ENCODE measurements at places on chromosomes 7 and 10.

DNA sequence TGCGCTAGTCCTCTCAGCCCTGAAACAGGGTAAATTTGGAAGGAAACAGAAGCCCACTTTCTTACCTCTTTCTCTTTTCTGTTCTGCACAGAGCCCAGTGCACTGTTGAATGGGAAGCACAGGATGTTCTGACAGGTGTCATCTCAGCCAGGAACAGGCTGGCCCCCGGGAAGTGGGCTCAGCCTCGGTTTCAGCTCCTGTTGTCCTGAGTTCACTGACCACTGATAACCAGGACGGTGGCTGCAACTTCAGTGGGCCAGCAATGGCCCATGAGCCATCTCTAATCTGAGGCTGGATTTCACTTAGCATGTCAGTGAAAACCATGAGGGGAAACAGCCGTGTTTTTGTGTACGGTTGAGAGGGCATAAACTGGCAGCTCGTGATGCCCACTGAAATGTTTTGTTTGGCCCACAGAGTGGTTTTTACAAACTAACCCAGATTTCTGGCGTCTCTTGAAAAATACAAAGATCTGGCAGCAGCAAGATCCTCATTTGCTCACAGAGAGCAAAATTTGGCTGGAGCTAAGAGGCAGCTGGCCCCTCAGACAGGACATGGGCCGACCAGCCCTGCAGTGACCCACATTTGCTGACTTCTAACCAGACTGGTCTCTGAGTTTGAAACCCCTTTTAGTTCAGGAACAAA is 455.9 kb downstream of the PAXIP1 start:
- no peak for DNase-seq

DNA sequence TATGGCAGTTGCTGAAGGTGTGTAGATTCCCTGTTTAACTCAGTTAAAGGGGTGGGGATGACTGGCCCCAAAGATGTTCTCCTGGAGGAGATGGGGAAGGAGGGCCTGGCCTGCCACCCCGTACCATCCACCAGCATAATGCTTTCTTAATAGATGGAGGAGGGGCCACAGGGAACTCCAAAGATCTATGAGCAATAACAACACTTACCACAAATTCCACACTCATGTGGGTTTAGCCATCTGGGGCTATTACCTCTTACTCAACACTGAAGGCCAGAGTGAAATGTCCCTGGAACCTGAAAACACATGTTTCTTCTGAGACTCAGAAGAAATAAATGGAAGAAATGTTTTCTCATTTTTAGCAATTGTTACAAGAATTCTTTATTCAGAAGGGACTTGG is 259.0 kb downstream of the CXCL12 start:
- no peak for DNase-seq

DNA sequence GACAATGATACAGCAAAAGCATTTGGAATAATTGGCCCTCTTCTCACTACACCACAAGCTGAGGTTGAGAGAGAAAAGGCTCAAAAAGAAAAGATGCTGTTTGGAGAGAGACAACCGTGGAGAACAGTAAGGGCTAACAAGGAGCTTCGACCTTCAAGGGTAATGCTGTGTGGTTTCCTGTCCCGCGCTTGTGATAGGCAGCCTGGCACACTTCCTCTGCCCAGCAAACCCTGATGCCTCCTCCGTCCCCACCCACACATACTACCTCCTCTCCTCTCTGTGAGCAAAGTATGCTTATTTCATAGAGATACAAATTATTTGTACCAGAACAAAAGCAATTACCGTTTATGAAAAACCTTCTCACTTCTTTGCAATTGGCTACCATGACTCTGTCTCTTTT is 755.4 kb downstream of the KCNMA1 start:
- no peak for DNase-seq

DNA sequence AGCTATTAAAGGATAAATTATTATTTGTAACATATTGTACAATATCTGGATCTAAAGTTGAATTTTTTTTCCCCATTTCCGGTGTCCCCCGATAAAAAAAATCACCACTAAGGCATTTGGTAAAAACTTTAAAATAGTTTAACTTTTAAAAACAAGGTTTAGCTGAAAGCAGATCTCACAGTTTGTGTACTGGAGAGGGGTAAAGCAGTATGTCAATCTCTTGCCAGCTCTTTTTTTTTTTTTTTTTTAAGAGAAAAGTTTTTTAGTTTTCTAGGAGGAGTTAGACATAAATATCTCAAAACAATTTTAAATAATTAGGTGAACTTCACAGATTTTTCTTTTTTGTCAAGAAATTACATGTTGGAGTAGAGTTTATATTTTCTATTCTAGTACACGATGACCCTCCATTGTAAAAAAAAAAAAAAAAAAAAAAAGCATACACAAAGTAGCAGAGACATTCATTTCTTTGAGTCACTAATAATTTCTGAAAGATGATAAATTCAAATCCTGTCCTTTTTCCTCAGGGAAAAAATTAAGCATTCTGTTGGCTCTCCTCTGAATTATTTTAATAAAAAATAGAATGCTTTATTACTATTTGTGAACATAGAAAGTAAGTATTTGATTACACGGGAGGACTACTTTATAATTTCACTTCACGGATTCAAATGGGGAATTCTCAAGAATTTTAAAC is 1.9 kb upstream of the HBP1 start:
- no peak for DNase-seq

DNA sequence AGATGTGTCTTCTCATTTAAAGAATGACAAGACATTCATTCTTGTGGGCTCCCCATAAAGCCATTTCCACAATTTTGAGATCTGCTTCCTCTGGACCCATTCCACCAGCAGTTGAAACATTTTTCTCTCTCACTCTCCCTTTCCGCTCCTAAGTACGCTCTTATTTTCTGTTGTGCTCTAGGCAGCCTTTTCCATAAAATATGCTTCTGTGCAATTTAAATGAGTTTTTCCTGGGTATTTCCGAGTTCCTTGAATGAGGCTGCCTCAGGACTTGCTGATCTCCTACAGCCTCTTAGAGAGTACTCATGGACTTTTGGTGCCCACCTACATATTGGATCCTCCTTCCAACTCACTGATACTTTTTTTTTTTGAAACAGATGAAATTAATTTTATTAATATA is 23.6 kb upstream of the AKR1D1 start:
- DNase-seq = no peak

- no peak for DNase-seq
Measured at GRCh38 chr7:71424166-71425035, 292.5 kb downstream of the GALNT17 start.

GRCh38 chr7:154584352-154585252 is 418.3 kb downstream of the PAXIP1 start:
- DNase-seq = no peak

- no peak for DNase-seq
Measured at GRCh38 chr7:151867912-151868311, 9.0 kb downstream of the PRKAG2 start.

DNA sequence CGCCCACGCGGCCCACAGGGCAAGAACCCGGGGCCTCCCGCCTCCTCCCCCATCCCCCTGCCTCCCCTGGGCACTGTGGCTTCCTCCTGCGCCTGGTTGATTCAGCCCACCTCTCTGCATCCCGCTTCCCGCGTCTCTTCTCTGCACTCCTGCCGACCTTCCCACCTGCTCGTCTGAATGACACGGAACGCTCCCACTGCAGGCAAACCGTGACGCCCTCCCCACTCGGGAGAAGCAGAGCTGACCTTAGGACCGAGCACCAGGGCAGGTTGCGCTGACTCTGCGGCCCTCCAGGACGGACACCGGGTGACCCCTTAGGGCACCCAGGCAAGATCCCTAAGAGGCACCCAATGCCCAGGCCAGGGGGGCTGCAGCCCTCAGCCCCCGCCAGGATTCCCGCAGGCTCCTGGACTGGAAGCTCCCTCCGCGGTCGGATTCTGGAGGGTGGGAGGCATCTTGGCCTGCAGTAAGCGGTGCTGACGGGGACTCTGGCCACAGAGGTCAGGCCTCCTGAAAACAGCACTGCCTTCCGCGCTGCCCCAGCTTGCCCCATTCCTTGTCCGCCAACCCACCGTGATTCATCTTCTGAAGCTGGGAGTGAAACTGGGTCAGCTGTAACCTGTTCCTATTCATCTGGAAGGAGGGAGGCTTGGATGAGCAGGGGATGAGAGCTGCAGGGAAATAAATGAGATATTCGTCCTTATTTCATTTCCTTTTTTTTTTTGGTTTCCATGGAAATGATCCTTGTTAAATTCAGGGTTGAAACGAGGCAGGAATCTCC is 990 bp downstream of the CALML3 start:
- DNase-seq = no peak

- DNase-seq = no peak
Measured at GRCh38 chr10:48958598-48959190, 19.1 kb upstream of the LRRC18 start.

DNA sequence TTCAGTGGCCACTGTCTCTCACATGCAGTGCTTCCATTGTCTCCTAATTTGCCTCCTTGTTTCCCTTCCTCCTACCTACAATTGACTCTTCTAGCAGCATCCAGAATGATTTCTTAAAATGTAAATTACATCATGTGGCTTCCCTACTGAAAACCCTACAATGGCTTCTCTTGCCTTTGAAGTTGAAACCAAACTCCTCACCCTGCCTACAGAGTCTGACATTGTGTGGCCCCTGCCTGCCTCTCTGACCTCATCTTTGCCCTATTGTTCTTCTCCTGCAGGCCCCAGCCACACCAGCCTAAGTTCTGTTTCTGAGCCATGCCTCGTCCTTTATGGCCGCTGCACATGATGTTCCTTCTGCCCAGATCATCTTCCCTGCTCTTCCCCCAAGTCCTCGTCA is 35.8 kb upstream of the CDK1 start:
- no peak for DNase-seq

DNA sequence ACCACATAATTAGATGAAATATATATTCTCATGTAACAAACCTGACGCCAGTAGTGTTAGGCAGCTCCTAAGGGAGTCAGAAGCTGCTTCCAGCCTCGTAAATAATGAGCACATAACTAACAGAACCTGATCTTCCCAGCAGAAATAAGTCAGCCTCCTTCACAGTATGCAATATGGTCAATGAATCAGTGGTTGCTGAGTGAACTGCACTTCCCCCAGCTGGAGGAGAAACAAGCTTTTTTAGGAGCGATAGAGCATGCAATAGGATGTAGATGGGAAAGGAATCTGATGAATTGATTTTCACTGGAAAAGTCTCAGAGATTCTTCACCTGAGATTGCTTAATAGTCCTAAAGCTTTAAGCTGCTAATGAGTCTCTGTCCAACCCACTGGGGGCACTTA is 337.2 kb upstream of the LRGUK start:
- no peak for DNase-seq

GRCh38 chr10:104415526-104416165 is 62.0 kb downstream of the CFAP58 start:
- DNase-seq = no peak

DNA sequence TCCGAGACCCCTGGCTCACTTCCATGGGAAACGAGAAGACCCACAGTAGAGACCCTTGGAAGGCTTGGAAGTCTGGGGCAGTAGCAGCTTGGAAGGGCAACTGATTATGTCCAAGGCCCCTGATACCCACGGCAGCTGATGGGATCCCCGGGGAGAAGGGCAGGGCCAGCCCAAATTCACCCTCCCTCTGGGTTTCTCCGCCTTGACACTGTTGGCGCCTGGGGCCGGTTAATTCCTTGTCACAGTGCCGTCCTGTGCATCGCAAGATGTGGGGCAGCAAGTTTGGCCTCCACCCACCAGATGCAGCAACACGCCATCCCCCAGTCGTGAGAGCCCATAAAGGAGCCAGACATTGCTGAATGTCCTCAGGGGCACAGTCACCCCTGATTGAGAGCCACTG is 89.2 kb downstream of the RGS10 start:
- no peak for DNase-seq

DNA sequence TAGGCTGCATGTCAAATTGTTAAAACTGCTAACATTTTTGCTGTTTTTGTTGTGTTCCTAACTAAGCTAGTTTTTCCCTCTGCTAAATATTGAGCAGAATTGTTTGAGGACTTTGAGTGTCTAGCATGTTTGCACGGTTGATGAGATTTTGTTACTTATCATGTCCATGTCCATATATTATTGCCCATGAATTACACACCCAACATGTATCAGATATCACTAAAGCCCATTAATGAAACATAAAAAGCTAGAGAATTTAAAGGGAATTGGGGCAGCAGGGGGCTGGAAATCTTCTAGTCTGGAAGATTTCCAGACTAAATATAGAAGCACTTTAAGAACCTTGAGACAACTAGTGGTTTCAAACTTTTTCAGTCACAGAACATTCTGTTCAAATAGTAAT is 197.7 kb downstream of the SNX10 start:
- DNase-seq = no peak

DNA sequence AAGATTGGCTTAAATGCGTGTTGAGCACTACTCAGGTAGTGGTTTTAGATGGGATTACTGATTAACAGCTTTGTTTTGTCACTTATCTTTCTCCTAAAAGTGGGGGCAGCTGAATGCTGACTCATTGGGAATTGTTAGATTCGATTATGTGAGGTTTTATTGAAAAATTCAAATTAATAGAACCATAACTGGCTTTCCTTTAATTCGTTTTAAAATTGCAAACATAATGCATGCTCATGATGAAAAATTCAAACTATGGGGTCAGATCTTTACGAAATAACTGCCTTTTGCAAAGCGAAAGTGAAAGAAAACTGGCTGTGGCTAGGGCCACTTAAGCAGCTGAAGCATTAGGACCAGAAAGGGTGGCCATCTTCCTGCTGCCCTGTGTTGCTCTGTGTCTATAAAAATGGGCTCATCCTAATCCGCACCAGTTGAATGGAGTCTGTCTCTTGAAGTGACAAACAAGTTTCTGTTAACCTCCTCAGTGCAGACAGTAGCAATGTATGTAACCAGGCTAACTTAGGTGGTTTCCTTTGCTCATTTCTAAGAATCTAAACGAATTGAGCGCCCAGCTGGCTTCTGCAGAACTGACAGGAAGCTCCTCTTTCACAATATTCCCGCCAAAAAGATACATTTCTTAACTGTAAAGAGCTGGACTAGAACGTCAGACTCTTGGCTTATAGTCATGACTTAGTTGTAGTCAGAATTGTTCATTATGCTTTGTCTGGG is 27.8 kb downstream of the DENND10 start:
- DNase-seq = peak; percentile 35

GRCh38 chr7:4352069-4352468 is 330.0 kb upstream of the FOXK1 start:
- no peak for DNase-seq

DNA sequence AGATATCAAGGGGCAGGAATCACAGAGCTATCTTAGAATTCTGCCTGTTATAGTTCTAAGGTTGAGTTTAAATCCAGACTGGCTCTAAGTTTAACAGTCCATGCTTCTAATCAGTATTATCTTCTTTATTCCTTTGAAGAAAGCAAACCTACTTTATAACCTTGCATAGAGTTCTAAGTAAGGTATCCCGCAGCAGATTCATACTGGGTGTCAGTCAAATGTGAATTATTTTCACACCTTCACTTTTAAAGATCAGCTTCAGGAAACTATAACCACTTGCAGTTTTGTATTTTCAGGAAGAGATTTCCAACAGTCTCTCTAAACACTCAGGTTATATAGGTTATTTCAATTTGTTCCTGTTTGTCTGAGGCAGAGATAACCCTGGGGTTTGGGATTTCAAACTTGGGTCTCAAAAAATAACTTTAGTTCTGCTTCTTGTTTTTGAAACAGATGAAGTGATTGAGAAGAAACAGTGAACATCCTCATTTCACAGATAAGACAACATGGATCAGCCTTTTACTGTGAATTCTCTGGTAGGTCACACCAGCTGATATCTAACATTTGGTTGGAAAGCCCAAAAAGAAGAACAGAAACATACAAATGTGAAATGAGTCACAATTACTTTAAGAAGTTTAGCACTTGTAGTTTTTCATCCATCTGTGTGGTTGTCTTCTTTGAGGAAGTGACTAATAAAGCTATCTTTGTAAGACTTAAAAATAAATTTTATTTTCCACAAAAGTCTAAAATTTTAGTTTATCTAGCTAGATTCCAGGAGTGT is 21.4 kb downstream of the STAMBPL1 start:
- no peak for DNase-seq
